Fibroblast of skin of abdomen (primary cell): ENCODE measurements at places on chromosomes 13 and 19.
A peak's percentile ranks its signal among the peaks of the same experiment; 100 is the strongest.

DNA sequence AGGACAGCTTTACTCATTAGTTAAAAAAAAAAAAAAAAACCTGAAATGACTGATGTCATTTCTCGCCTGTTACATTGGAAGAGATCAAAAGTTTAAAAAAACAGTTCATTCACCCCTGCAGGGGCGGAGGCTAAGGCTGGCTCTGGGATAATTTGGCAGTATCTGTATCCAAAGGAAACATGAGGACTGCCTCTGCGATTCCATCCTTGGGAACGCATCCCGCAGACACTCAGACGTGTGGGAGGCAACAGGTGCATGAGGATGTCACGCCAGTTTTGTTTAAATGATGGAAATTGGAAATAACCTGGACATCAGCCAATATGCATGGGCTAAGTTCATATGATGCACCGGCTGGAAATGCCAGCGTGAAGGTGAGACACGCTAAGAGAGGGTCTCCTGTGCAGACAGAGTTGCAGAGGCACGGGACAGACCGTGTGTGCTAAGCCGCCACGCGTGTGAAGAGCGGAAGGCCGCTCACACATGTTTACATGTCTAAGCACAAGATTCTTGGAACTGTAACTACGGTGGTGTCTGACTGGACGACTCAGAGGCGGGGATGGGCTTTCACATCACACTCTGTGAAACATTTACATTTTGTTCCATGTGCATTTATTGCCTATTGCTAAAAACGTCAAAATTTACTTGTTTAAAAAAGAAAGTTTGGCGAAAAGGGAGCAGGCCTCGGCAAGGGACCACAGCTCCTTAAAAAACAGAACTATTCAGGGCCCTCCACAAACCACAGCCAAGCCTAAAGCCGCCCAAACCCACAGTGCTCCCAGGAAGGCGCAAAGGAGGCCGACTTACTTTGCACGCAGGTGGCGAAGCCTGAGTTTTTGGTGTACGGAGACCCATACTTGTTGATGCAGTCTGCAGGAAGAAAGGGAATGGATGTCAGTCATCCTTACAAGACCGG lies 17.9 kb downstream of the GAS6 start:
- DNase-seq = no peak

- no peak for DNase-seq
Measured at GRCh38 chr13:49567491-49567890, 17.9 kb downstream of the RCBTB1 start.

DNA sequence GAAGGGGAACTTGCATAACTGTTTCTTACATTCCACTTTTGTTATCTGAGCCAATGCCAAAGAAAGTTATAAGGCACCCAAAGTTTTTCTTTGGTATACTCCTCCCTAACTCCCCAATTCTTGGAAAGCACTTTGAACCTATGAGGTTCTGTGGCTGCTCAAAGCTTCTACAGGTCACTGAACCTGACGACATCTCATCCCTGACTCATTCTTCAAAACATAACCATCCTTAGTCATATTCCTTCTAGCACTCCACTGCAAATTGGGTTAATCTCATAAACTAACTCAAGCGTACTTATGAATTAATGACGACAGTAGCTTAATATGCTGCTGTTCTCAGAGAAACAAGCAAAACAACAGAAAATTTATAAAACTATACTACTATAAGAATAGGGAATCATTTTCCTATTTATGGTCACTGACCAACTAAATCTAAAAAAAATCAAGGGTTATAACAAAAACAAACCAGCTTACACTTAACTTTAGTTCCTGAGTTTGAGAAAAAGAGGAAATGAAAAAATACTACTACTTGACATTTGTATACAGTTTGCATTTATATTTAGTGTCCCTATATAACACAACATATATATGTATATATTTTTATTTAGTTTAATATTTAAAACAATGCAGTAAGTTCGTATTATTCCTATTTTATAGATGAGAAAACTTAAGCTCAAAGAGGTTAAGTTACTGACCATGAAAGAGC lies 69.1 kb downstream of the CAB39L start:
- peak; percentile 25 for DNase-seq

DNA sequence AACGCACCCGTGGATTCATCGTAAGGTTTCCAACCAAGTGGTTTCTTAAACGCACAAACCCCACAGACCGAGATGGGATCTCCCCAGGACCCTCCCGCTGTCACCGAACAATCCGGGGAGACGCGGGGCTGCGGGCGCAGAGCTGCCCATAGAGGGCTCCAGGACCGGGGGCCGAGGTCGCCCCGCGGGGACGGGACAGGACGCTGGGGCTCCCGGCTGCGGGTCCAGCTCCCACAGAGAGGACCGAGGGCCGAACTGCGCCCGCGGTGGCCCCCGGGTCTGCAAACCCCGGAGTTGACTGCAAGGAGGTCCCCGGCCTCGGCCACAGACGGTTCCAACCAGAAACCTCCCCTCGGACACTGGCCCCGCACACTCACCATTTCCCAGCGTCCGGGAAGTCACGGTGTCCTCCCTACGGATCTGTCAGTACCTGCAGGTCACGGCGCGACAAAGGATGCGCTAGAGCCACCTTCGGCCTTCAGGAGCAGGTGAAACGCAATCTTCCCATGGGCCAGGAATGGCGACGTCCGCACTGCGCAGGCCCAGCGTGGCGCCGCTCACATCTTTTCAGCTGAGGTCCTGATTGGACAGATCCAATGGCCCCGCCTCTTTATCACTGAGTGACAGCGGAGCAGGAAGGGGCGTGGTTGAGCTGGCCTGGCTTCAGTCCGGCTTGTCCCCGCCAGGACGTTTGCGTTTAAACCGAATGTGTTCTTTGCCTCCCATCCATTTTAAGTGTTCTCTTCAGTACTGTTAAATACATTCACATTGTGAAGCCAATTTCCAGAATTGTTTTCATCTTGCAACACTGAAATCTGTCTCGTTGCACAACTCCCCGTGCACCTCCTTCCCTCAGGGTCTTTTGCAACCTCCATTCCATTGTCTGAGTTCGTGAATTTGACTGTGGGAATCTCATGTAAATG lies at the start of gene ZNF14:
ZNF14 (minus strand) TSS at position 534 of the 923 bp plus-strand sequence; CDS start at position 380, 154 bp downstream.
- peak; percentile 91 for DNase-seq

- DNase-seq = no peak
Measured at GRCh38 chr13:42929886-42930535, 62.0 kb downstream of the EPSTI1 start.

GRCh38 chr13:28754698-28755545 lies 36.2 kb upstream of the SLC46A3 start:
- peak; percentile 18 for DNase-seq

DNA sequence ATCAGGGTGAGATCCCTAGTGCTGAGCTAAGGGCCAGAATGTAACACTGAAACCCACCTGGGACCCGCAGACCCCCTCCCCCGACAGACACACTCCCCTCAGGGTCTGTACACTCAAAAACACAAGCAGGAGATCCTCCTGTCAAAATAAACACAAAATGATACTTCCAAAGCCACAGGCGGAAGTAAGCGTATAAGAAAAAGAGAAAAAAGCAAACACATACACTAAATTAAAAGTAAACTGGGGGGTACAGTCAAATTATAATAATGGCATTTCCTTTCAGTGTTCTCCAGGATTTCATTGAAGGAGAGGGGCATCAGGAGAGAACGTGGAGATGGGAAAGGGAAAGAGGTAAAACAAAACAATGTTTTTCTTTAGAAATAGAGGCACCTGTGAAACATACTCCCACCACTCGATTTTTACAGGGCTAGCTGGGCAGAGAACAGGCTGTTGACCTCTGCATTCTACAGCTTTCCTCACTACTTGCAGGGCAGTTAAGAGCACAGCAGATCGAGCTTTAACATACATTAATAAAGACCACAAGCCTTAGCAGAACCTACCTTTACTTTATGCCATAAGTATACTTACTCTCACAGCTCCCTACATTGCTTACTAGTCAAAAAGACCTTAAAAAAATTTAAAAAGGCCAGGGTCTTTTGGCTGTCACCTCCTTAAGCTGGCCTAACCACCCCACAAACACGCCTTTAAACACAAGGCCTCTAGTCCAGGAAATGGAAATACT lies 5.3 kb downstream of the ZIC5 start:
- DNase-seq = no peak

GRCh38 chr13:93339550-93339949 lies 112.9 kb downstream of the GPC6 start:
- DNase-seq = no peak
